ENCODE measurements at places on chromosomes 12 and 14.

DNA sequence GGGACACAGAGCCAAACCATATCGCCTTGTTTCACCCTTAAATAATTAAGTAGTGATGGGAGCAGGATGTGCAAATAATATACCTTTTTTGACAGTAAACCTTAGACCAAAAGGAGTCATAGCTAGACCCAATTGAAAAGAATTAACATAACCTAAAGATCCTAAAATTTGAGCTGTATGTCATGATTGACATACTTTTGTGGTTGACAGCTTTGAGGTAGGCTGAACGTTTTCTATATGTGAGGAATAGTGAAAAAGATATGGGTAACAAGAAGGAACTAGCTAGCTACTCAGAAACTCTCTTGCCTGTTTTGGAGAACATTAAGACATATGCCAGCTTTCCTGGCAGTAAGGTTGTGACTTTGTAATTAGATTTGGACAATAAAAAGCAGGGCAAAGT is 320.6 kb downstream of the KCNC2 start:
- DNase-seq: no peak

- DNase-seq: peak; percentile 26
Observed at GRCh38 chr14:66405158-66405557, 81.0 kb upstream of the CCDC196 start.

- DNase-seq: peak; percentile 77
Observed at GRCh38 chr12:111425655-111426054, 19.9 kb downstream of the SH2B3 start.

- no peak for DNase-seq
Observed at GRCh38 chr14:54343272-54344121, 53.3 kb upstream of the CDKN3 start.

DNA sequence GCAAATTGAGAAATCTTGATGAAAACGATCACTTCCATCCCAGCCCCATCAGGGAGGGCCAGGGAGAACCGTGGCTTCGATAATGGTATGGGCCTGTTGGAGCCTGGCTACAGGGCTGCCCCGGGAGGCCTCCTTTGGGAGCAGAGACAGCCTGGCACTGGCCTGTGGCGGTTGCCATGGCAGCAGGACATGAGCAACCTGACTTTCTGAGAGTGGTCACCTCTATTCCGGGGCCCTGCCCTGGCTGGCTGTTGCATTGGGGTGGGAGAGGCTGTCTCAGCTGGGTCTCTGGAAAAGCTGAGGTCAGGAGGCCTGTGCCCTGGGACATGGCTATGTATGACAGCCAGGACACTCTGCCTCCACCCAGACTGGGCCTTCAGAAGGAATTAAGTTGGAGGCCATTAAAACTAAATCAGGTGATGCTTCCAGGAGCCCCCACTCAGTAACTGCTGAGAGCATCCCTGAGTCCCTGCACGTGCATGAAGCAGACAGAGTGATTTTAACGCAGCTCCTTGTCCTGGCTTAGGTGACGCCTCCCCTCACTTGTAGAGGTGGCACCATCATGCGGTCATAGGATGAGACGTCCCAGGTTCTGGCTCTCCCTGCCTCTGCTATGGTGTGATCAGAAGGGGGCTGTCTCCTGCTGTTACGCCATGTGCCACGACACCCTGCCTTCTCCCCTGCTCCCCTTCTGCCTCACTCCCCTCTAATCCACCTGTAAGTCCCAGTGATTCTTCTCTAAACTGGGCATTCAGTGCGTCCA is 126.3 kb downstream of the SLC25A47 start:
- DNase-seq: no peak
